ENCODE measurements at places on chromosomes 1 and 21.

- no peak for DNase-seq
Observed at GRCh38 chr1:213641312-213641711, 346.5 kb upstream of the PROX1 start.

DNA sequence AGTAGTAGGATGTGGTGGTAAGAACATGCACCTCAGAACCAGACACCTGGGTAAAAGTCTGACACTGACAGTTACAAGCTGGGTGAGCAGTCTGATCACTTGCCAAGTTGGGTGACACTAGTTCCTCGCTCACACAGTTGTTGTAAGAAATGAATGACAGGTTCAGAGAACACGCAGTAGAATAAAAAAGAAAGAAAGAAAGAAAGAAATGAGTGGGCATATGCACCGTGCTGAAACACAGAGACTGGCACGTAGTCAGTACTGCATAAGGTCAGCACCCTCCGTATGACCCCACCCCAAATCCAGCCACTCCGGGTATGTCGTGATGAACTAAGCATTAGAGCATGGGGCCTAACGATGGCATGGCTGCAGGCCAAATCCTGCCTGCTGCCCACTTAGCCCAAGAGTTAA lies 90.6 kb downstream of the GLUL start:
- no peak for DNase-seq

GRCh38 chr1:55586771-55587170 lies 371.6 kb upstream of the USP24 start:
- no peak for DNase-seq

DNA sequence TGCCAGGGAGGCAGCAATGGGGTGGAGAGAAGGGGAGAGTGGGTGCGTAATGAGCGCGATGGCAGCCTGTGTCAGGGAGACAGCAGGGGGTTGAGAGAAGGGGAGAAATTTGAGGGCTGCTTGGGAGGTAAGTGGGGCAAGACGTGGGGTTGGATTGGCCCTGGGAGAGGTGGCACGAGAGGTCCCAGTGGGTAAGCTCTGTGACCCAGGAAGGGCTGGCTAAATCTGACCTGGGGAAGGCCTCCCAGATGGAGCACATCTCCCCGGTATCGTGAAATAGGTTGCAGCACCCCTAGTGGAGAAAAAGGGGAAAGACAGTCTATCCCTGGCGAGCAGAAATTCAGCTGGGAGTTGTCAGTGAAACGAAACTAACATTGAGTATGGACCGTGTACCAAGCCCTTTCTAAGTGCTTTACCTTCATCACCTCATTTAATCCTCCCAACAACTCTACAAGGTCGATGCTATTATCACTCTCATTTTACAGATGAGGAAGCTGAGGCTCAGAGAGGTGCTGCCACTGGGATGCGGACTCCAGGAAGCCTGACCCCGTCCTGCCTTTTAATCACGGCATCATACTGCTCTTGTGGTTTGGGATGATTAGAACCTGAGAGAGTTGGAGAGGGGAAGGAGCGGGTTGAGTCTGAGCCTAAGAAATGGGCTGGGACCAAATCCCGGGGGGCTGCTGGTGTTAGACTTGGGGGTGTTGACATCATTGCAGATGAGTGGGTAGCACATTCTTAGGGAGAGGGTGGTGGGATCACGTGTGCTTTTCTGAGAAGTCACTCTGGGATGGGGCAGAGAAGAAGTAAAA lies 56.6 kb upstream of the RPL11 start:
- DNase-seq = peak; percentile 7

GRCh38 chr1:235809688-235810397 lies 56.9 kb downstream of the LYST start:
- DNase-seq = no peak

GRCh38 chr1:15952317-15953258 lies 23.3 kb downstream of the ZBTB17 start:
- no peak for DNase-seq

DNA sequence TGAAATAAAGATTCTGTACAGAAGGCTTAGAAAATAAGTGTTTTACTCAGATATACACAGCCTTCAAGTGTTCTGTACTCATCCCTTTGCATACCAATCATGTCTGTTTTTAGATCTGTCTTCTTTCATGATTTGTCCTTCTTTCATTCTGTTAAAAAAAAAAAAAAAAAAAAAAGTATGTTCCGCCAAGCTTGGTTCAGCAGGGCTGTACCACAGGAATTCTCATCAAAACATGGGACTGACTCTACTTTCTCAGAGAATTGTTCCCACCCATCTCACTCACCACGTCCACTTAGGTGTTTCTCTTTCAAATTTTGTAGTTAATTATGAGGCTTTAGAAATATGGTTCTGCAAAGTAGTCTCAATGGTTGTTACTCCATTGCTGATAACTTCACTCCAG lies 119.0 kb downstream of the AK5 start:
- DNase-seq = no peak

DNA sequence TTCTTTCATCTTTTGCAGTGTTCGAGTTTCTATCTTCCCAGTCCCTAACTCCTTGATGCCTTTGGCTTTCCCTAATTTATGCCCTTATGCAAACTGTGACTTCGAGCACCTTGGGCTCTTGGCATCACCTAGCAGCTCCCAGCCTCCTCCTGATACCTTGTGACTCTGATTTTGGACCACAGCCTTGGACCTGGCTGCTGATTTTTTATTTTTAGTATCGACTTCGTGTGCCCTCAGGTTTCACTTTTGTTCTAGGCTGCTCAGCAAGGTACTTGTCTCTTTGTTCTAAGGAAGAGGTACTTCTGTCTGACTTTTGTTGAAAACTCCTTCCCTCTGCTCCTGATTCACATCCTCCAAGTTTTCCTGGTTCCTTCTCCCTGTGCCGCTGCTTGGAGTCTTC lies 69.6 kb upstream of the KCNK1 start:
- DNase-seq = no peak

GRCh38 chr21:40438616-40439015 lies 408.3 kb downstream of the DSCAM start:
- no peak for DNase-seq

DNA sequence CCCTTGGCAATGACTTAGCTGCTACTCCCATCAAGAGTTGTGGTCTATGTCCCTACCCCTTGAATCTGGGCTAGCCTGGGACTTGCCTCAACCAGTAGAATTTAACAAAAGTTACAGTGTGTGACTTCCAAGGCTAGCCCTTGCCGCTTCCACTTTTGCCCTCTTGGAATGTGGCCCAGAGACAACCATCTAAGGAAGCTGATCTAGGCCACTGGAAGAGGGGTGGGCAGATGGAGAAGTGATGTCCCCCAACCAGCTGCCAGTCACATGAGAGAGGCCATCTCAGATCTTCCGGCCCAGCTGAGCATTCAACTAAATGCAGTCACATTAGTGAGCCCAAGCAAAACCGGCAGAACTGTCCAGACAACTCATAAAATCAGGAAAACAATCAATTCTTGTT lies 115.1 kb downstream of the TOMM20 start:
- no peak for DNase-seq

- DNase-seq = no peak
Observed at GRCh38 chr21:41133874-41134522, 34.0 kb upstream of the BACE2 start.

DNA sequence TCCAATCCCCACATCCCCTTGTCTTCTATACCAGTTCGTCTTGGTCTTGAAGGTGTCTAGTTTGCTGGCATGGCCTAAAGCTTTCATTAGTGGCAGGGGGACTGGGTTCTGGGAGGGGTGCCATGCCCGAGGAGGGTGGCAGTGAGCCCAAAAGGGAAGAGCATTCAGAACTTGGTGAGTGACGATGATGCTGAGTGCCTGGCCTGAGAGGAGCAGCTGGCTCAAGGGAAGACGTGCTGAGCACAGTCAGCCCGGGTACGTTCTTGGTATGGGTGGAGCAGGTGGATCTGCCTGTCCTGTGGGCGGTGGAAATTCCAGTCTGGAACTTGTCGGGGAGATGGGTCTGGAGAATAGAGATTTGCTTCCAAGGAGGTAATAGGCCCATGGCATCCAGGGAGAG lies 4.6 kb downstream of the FDPS start:
- DNase-seq = no peak

GRCh38 chr1:106897976-106898375 lies 158.5 kb upstream of the PRMT6 start:
- DNase-seq = no peak

GRCh38 chr1:194114288-194114687 lies 927.9 kb upstream of the B3GALT2 start:
- DNase-seq = no peak

GRCh38 chr21:16047904-16048303 lies 318.1 kb downstream of the USP25 start:
- DNase-seq = no peak

GRCh38 chr1:222010306-222010705 lies 268.4 kb upstream of the DUSP10 start:
- DNase-seq = no peak

- no peak for DNase-seq
Observed at GRCh38 chr1:28815533-28816185, 3.7 kb downstream of the OPRD1 start.

DNA sequence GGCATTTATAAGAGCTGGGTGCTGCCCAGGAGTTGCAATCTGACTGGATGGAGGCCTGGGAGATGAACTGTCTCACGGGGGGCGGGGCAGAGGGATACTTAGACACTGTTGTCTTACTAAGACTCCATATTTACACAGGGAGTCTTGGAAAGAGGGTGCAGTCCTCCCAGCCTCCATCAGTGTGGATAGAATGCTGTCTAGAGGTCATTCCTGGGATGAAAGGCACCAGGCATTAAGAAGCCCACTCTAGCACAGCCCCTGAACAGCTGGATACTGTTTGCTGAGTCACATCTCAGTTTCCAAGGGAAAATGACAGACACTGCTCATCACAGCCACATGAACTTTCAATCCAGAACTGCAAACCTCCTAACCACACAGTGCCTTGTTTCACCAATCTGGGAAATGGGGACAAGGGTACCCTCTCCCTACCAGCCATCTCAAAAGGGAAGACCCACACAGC lies 43.3 kb downstream of the SSBP3 start:
- no peak for DNase-seq

GRCh38 chr1:245156041-245156735 lies 1.4 kb downstream of the KIF26B start:
- peak; percentile 68 for DNase-seq

GRCh38 chr1:184624051-184624450 lies 130.6 kb downstream of the EDEM3 start:
- no peak for DNase-seq

DNA sequence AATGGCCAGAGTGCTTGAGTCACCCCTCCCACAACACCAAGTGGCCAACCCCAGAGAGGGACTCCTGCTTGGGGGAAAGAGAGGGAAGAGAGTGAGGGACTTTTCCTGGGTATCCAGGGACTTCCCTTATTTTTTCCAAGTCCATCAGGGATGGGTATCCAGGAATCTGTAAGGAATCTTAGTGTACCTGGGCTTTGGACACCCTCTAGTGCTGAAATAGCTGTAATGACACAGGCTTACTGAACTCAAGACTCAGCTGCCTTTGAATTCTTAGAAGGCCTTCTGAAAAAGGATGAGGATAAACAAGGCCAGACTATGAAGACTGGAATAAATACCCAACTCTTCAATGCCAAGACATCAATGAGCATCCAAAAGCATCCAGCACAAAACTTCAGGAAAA lies 12.0 kb downstream of the TSHB start:
- DNase-seq = no peak

DNA sequence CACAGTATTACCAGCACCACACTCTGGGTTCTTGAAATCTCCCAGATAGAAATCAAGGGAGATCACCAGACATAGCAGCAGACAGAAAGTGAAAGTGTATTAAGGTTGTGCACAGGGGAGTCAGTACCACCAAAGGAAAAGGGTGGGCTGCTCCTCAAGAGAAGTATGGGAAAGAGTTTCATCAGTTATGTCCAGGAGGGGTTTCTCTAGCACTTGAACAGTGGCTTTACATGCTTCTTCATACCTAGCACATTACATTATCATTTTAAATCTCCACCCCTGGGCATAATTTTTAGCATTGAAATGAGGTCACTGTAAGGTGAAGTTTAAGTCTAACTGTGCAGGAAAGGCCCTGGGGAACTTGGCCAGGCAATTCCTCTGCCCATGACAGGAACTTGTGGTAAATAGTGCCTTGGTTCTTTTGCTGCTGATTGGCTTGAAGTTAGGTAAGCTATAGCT lies 601.0 kb downstream of the NUF2 start:
- no peak for DNase-seq

DNA sequence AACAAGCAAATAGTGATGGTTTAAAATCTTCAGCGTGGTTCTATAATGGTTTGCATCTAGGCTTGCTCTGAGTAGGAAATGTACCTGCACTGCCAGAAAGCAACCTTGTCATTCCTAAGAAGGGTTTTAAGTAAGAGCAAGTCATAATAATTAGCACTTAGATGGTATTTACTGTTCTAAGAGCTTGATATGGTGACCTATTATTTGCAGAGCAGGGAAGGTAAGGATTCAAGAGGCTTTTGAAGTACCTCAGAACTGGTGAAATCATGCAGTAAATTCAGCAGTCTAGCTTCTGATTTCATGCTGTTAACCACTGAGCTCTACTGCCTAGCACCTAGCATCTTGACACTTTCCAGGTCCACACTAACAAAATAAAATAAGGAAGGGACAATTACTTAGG lies 23.7 kb downstream of the ATP1A1 start:
- DNase-seq = no peak

- DNase-seq = no peak
Observed at GRCh38 chr1:25828491-25828890, 8.7 kb downstream of the MTFR1L start.

DNA sequence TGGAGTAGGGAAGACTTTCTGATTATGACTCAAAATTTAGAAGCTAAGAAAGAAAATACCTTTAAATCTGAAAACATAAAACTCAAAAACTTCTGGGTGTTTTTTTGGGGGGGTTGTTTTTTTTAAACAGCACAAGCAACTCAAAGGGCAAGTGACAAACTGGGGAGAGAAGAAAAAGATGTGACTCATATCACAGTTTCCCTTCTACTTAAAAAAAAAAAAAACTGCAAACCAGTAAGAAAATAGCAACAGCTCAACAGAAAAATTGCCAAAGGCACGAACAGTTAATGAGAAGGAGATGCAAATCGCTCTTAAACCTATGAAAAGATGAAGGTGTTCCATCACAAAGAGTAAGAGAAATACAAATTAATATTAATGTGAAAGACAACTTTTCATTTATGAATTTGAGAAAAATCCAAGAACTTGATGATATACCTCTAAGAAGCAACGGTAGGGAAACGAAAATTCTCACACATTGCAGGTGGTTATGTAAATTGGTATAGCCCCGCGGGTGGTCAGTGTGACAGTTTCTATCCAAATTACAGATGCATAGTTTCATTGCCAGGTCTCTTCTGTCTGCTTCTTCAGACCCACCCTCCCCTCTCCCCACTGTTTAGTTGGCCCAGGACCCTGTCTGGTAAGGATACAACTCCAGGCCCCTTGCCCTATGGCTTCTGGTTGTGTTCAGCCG lies 9.0 kb downstream of the IFNAR2 start:
- no peak for DNase-seq

GRCh38 chr1:172276120-172276818 lies 144.2 kb upstream of the C1orf105 start:
- DNase-seq = no peak

DNA sequence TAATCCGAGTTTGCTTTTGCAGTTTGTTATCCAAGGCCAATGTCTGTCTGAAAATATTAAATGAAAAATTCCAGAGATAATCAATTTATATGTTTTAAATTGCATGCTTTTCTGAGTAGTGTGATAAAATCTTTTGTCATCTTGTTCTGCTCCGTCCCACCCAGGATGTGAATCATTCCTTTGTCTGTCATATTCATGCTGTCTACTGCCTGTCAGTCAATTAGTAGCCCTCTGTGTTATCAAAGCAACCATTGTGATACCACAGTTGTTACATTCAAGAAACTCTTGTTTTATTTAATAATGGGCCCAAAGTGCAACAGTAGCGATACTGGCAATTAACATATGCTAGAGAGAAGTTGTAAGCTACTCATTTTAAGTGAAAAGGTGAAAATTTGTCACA lies 819.3 kb downstream of the BRINP3 start:
- no peak for DNase-seq
